Tibial nerve (tissue), 4 donors: ENCODE measurements at places on chromosomes 2 and 18. TPM values are rescaled to one million over a fixed set of nuclear protein-coding genes. Genes with fewer than 3 reads are reported as not detected.

The PUS10 gene
- total RNA-seq, result 6.5 TPM

DNA sequence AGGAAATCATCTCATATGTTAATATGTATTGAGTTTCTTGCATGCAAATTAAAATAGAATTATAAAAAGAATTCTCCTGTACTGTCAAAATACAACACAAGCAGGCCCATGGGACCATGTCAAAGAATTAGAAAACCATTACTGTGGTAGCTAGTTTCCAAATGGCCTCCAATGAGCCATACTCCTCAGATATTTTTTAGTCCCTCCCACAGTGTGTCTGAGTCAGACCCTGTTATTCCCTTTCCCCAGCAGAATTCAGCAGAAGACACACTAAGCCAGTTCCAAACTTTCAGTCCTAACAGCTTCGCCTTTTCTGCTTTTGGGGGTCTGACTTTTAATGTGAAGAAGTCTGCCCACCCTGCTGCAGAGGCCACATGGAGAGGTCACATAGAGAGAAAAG is 86.7 kb downstream of the FIGN start:
- H3K4me3 ChIP-seq, result no peak overlapping the region
- no peaks in the 10 kb centered on the region for H3K27me3 ChIP-seq
- no peak for DNase-seq
- no peaks in the 10 kb centered on the region for H3K4me1 ChIP-seq
- H3K36me3 ChIP-seq, result no peaks in the 10 kb centered on the region

DNA sequence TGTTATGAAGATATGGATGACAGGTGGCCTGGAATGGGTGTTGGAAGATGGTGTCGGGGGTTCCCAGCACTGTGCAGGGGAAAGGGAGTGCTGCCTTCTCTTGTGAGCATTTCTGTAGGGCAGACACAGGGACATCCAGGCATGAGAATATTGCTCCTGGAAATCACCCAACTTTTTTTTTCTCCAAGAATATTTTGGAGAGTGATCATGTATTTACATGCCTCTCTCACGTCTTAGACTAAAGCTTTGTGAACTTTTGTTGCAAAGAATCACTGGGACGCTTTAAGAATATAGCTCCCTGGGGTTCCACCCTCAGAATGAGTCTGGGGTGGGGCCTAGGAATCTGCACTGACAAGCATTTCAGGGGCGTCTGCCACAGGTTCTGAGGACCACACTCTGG is 68.7 kb downstream of the VWA3B start:
- no peaks in the 10 kb centered on the region for H3K36me3 ChIP-seq
- no peak overlapping the region for H3K27ac ChIP-seq
- H3K4me3 ChIP-seq, result no peak overlapping the region

- no peak overlapping the region for H3K4me3 ChIP-seq
- no peak for DNase-seq
- no peaks in the 10 kb centered on the region for H3K27me3 ChIP-seq
- H3K36me3 ChIP-seq, result no peaks in the 10 kb centered on the region
- H3K27ac ChIP-seq, result no peak overlapping the region
- H3K4me1 ChIP-seq, result no peaks in the 10 kb centered on the region
Measured at GRCh38 chr2:189293164-189293563, 113.6 kb upstream of the COL5A2 start.

DNA sequence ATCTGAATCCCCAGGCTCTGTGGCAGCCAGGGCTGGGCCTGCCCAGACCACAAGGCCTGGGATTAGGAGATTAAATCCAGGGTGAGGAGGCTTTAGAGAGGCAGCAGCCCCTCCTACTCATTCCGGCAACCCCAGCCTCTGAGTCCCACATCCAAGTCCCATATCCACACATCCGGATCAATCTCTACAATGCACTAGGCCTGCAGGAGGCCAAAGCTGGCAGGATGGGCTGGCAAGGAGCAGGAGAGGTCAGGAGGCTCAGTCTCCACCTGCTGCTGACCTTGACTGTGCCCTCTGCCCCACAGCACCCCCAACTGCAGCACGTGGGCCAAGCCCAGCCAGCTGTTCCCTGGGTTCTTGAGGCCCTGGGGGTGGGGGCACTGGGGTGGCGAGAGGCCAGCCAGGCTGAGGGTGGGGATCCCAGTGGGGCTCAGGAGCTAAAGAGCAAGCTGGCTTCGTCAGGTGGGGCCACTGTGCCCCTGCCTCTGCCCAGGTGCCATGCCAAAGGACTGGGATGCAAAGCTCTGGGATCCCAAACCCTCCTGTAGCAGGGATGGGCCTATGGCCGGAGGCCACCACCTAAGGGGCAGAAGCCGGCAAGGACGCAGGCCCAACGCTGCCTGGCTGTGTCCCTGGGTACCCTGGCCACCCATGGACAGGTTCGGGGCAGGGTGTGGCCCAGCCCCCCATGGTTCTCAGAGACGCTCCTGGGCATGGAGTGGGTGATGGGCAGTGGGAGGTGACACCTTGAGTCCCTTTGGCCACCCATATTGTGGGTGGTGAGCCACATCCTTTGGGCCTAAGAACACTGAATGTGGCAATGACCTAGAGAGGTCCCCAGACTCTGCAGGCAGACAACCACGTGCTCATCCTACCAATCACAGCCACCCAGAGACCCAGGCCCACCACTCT is 3.2 kb downstream of the KIF1A start:
- H3K4me3 ChIP-seq, result no peak overlapping the region
- DNase-seq, result no peak
- H3K27me3 ChIP-seq, result peaks cover 41% of the 10 kb centered on the region
- no peak overlapping the region for H3K27ac ChIP-seq
- H3K36me3 ChIP-seq, result no peaks in the 10 kb centered on the region
- H3K4me1 ChIP-seq, result peaks cover 8% of the 10 kb centered on the region

DNA sequence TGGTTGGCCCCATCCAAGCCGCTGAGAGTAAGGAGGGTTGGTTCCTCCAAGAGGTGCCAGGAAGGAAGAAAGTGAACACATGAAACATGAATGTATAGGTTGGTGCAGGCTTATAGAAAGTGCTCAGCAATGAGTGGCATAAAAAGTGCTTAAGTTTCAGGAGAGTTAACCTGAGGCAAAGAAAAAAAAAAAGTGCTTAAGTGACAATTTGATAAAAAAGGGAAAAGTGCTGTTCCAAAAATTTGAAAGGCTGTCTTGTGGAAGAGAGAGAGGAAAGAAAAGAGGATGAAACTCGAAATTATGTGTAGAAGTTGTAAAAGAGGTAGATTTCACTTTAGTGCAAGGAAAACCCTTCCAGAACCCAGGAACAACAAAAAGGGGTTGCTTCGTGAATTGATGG is 85.5 kb upstream of the MAP4K4 start:
- DNase-seq, result no peak
- H3K36me3 ChIP-seq, result no peaks in the 10 kb centered on the region
- no peaks in the 10 kb centered on the region for H3K27me3 ChIP-seq
- no peak overlapping the region for H3K27ac ChIP-seq

DNA sequence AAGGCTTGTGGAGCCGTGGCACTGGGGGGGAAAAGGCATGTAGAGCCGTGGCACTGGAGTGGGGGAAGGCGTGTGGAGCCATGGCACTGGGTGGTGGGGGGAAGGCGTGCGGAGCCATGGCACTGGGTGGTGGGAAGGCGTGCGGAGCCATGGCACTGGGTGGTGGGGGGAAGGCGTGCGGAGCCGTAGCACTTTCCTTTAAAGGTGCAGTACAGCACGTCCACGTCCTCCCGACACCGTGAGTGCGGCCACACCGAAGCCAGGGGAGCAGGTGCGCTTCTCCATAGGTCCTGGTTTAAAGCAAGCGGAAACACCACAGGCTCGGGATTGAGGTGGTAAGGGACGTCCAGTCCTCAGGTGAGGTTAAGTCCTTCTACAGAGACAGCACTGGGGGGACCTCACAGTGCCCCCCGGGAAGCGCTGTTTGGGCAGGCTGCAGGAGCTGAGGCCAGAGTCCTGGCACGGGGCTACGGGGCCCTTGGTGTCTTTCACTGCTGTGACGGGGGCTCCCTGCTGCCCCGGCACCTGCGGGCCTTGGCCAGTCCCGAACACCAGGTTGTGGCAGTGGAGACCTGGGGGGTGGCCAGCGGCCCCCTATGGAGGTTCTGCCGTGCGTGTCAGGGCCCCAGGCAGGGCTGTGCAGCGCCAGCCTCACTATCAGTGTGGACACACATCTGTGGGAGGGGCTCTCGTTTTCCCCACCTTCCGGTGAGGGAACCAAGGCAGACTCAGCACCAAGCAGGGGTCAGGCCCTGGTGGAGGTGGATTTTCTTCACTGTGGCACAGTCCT is 93.0 kb upstream of the CTDP1 start:
- H3K4me1 ChIP-seq, result peaks cover 16% of the 10 kb centered on the region
- H3K4me3 ChIP-seq, result no peak overlapping the region
- peak; percentile 6 for DNase-seq
